ENCODE measurements at places on chromosomes 2 and 18.

DNA sequence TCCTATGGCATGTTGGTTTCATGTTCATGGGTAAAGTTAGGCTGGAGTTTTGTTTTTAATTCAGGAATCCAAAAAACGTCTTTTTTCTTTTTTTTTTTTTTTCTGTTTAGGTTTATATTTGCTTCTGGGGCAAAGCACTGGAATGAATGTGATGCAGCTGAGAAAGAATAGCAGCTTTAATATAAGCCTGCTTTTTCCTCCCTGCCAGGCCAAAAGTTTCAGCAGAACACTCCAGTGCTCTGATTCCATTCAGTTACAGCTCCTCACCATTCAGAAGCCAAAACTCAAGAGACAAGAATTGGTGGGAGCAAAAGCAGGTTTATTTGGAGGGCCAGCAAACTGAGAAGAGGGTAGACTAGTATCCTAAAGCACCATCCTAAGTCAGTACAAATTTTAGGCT lies 102.7 kb upstream of the PELI1 start:
- no peak for DNase-seq

- DNase-seq: no peak
These were observed 82.5 kb downstream of the THNSL2 start for GRCh38 chr2:88252646-88253045.

GRCh38 chr2:112790305-112790704 lies 6.0 kb upstream of the IL1A start:
- DNase-seq: no peak

DNA sequence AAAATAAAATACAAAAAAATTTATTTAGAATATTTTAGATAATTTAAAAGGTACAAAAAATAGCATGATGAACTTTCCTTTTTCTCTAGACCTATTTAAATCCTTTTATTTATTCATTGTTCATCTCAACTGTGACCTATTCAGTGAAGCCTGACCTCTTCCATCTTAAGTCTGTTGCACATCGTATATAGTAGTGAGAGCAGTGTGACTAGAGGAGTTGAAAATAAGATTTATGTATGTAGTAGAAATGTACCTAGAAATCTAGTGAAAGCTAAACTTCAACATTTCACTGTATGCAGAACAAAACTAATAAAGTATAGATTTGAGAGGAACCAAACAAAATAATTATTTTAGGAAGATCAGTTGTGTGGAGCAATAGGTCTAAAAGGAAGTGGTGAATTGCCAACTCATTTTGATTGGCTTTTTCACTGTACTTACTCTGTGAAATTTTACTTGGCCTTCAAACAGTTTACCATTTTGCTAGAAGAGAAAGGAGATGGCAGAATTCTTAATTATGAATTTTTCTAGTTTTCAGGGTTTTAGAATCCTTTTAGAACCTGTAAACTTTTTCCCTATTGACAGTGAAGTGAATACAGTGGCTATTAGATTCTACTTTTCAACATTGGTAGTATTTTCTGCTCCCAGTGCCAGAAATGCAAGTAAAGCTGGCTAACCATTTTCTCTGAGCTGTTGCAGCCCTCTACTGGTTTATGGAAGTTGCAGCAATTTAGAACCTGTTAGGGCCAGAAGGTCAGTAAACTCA lies 11.0 kb downstream of the ANKRD12 start:
- no peak for DNase-seq

DNA sequence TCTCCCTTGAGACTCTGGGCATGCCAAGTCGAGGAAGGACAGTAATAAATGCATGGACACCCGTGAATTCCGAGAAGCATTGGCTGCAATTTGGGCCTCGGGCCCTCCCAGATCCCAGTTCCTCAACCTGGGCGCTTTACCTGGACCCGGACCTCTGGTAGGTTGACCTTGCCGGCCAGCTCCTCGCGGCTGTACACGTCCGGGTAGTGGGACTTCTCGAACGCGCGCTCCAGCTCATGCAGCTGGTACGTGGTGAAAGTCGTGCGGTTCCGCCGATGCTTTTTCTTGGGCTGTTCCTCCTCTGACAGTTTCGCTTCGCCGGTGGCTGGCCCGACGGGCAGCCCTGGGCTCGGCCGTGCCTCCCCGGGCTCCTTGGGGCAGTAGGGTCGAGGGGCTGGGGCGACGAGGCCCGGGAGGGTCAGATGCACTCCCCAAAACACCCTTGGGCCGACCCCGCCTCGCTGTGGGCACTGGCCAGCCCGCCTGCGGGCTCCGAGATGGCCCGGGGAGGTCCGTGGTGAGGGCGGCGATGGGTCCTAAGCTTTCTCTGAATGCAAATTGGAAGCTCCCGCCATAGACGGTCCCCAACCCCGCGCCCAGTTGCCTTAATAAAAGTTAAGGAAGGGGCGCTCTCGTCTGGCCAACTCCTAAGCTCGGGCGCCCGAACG lies 899 bp downstream of the RAX start:
- DNase-seq: no peak
